ENCODE measurements at places on chromosomes 3 and 15.

GRCh38 chr3:59753808-59754450 lies 704.1 kb upstream of the CFAP20DC start:
- H3K27ac ChIP-seq: no peak overlapping the region
- no peaks in the 10 kb centered on the region for H3K27me3 ChIP-seq
- DNase-seq: no peak
- H3K36me3 ChIP-seq: peaks cover 3% of the 10 kb centered on the region

GRCh38 chr3:13879102-13879945 lies 547 bp downstream of the WNT7A start:
- peaks cover 2% of the 10 kb centered on the region for H3K4me1 ChIP-seq
- H3K27me3 ChIP-seq: peaks cover 58% of the 10 kb centered on the region
- H3K27ac ChIP-seq: no peak overlapping the region
- no peaks in the 10 kb centered on the region for H3K36me3 ChIP-seq

DNA sequence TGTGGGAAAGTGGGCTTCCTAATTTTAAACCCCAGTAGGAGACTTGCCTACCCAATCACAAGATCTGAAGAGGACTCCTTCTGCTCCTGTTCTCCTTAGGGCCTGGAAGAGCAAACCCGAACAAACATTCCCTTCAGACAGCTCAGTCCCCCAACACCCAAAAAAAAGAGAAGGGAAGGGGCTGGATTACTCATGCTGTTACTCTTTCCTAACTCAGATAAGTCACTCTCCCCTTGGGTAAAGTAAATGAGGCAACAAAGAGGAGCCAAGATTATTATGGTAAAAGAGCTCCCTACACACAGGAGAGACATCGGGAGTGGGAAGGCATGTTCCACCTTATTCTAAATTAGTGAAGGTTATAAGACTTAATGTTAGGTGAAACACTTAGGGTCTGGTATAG lies 18.1 kb upstream of the LEKR1 start:
- H3K27me3 ChIP-seq: no peaks in the 10 kb centered on the region
- no peak overlapping the region for H3K4me3 ChIP-seq
- H3K36me3 ChIP-seq: peaks cover 11% of the 10 kb centered on the region
- peak overlapping the region; percentile 65 for H3K27ac ChIP-seq

GRCh38 chr15:38068626-38069391 lies 134.4 kb downstream of the TMCO5A start:
- peak overlapping the region; percentile 56 for H3K4me3 ChIP-seq
- no peaks in the 10 kb centered on the region for H3K36me3 ChIP-seq
- H3K4me1 ChIP-seq: peaks cover 24% of the 10 kb centered on the region
- peak; percentile 58 for DNase-seq

- peaks cover 5% of the 10 kb centered on the region for H3K4me1 ChIP-seq
- H3K36me3 ChIP-seq: no peaks in the 10 kb centered on the region
- no peak overlapping the region for H3K27ac ChIP-seq
Measured at GRCh38 chr3:57006949-57007419, 53.5 kb upstream of the SPATA12 start.

DNA sequence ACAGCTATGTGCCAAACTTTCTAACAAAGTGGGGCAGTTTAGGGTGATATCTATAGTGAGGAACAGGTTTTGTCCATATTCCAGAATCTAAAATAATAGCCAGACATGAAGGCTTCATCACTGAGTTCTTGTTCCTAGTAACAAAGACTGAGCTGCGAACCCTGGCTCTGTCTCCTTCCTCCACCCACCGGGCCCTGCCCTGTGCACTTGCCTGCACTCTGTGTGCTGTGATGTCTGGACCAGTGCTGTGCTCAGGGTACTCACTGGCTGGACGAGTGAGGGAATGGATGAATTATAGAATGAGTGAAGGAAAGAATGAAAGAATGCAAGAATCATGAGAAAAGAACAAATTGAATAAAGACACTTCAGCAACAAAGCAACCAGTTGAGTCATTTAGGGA lies 8.9 kb upstream of the NMNAT3 start:
- H3K27me3 ChIP-seq: peaks cover 12% of the 10 kb centered on the region
- no peaks in the 10 kb centered on the region for H3K36me3 ChIP-seq
- peak overlapping the region; percentile 38 for H3K27ac ChIP-seq
- peaks cover 3% of the 10 kb centered on the region for H3K4me1 ChIP-seq

GRCh38 chr3:113585720-113586119 lies 53.4 kb downstream of the SIDT1 start:
- H3K4me1 ChIP-seq: no peaks in the 10 kb centered on the region
- H3K36me3 ChIP-seq: peaks cover 34% of the 10 kb centered on the region
- no peak overlapping the region for H3K4me3 ChIP-seq

- peak; percentile 66 for DNase-seq
- H3K4me3 ChIP-seq: peak overlapping the region; percentile 39
- H3K36me3 ChIP-seq: peaks cover 8% of the 10 kb centered on the region
- H3K27me3 ChIP-seq: peaks cover 49% of the 10 kb centered on the region
- peaks cover 15% of the 10 kb centered on the region for H3K4me1 ChIP-seq
- H3K27ac ChIP-seq: peak overlapping the region; percentile 67
Measured at GRCh38 chr3:126971891-126972351, 11.0 kb upstream of the PLXNA1 start.

GRCh38 chr3:187051724-187052366 lies 87.5 kb downstream of the RPL39L start:
- H3K4me3 ChIP-seq: no peak overlapping the region
- H3K27ac ChIP-seq: no peak overlapping the region
- no peak for DNase-seq
- H3K4me1 ChIP-seq: peaks cover 79% of the 10 kb centered on the region

GRCh38 chr15:46088486-46089445 lies 453.9 kb downstream of the SQOR start:
- no peak for DNase-seq
- H3K4me3 ChIP-seq: no peak overlapping the region
- H3K27ac ChIP-seq: no peak overlapping the region
- no peaks in the 10 kb centered on the region for H3K27me3 ChIP-seq
- H3K4me1 ChIP-seq: no peaks in the 10 kb centered on the region

DNA sequence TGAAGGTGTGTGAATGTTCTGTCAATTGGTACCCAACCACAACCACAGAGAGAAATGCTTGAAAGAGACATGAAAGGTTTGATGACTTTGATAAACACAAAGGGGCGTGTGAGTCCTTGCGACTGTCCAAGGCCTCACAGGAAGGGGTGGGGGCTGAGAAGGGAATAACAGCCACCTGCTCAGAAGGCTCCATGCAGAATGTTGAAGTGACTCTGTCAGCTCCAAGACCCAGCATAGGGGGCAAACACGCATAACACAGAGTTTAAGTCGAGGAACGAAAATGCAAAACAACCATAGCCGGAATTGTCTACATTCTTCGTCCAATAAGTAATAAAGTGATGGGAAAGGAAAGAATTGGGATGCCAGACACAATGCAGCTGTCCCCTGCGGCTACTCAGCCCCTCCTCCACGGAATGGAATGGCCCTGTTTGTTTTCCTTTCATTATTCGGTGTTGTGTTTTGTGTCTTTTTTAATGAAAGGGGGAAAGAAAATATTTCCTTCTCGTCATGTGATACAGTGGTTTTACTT lies 19.9 kb downstream of the TMEM212 start:
- H3K4me3 ChIP-seq: no peak overlapping the region
- H3K27ac ChIP-seq: no peak overlapping the region
- no peak for DNase-seq
- H3K4me1 ChIP-seq: no peaks in the 10 kb centered on the region
- no peaks in the 10 kb centered on the region for H3K36me3 ChIP-seq

DNA sequence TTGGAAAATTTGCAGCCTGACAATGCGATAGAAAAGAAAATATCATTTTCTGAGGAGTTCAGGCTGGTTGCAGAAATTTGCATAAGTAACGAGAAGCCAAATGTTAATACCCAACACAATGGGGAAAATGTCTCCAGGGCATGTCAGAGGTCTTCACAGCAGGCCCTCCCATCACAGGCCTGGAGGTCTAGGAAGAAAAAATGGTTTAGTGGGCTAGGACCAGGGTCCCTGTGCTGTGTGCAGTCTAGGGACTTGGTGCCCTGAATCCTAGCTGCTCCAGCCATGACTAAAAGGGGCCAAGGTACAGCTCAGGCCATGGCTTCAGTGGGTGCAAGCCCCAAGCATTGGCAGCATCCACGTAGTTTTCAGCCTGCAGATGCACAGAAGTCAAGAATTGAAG lies 14.5 kb upstream of the AP4E1 start:
- peaks cover 23% of the 10 kb centered on the region for H3K36me3 ChIP-seq
- H3K4me3 ChIP-seq: no peak overlapping the region
- H3K27ac ChIP-seq: no peak overlapping the region
- no peaks in the 10 kb centered on the region for H3K4me1 ChIP-seq

GRCh38 chr15:60839510-60840211 lies 360.7 kb upstream of the ICE2 start:
- no peak overlapping the region for H3K27ac ChIP-seq
- no peaks in the 10 kb centered on the region for H3K36me3 ChIP-seq
- peaks cover 17% of the 10 kb centered on the region for H3K27me3 ChIP-seq
- DNase-seq: no peak
- no peak overlapping the region for H3K4me3 ChIP-seq

DNA sequence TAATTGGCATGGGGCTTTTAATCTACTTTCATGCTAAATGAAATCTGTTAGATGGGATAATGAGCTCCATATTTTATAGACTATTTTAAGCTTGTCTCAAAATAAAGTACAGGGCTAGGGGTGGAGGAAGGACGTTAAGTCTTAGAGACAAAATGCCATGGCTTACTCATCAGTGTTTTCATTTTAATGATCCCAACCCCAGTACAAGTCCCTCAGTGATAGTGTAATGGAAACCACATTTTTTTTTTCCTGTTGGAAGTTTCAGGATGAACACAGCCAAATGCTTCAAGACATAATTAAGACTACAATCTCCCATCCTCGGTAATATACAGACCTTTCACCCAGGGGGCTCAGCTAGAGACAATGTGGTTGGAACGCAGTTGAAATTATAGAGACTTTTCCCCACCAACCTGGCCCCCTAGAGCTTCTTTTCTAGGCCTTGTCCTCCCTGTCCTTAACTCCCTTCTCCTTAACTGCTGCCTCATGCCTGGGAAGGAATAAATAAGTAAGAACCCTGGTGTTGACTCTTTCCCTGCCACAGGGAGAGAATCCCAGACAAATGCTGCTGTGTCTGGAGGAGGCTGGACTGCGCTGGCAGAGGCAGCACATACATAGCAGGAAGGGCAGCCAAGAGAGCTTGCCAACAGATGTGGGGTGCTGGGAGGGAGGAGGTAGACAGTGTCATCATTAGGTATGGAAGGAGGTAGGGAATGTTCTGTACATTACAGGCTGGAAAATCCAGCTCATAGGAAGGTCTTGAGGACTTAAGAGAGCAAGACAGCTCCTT lies 115.4 kb upstream of the ROPN1 start:
- H3K4me3 ChIP-seq: no peak overlapping the region
- H3K27ac ChIP-seq: no peak overlapping the region
- H3K4me1 ChIP-seq: no peaks in the 10 kb centered on the region

GRCh38 chr15:92653366-92653765 lies 2.2 kb downstream of the FAM174B start:
- peaks cover 43% of the 10 kb centered on the region for H3K27me3 ChIP-seq
- H3K27ac ChIP-seq: no peak overlapping the region
- no peak for DNase-seq
- H3K36me3 ChIP-seq: no peaks in the 10 kb centered on the region

DNA sequence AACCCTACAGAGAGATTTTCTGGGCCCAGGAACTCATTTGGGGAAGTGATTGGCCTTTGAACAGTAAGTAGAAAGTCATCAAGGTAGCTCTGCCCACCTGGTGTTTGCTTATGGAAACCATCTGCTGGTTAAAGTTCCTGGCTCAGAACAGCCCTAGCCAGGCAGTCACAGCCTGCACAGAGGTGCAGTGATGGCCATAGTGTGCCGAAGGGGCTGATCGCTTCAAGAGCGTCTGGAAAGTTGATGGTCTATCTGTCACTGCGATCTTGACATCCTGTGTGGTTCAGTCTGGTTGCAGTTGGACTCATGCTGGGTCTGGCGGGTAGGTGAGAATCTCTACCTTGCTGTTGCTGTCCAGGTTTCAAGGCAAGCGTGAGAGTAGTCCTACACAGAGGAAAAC lies 151.6 kb downstream of the SLCO3A1 start:
- H3K4me3 ChIP-seq: no peak overlapping the region
- peaks cover 6% of the 10 kb centered on the region for H3K27me3 ChIP-seq
- peaks cover 3% of the 10 kb centered on the region for H3K4me1 ChIP-seq
- no peaks in the 10 kb centered on the region for H3K36me3 ChIP-seq

Measured in stimulated activated naive B cell treated with anti-CD40 and anti-IgM and Interleukin-4, amounts not matched to agents 10 μg/mL and 1 μg/mL and 100 μg/mL, for 72 hours (primary cell).